Endodermal cell (in vitro differentiated cells): ENCODE measurements at places on chromosomes 2 and 18. TPM values are rescaled to one million over a fixed set of nuclear protein-coding genes. Genes with fewer than 3 reads are reported as not detected.

The RBKS gene
- total RNA-seq: 3.4 to 4.9 TPM (median 4.9 TPM) in 3 replicates

The CHRND gene
- total RNA-seq: not detected in 3 replicates

The AGXT gene
- total RNA-seq: 0.21 to 0.47 TPM in 2 of 3 replicates, not detected in the other

GRCh38 chr2:54838585-54839035, 115.1 kb downstream of the EML6 start:
- DNase-seq: peak; percentile 89

DNA sequence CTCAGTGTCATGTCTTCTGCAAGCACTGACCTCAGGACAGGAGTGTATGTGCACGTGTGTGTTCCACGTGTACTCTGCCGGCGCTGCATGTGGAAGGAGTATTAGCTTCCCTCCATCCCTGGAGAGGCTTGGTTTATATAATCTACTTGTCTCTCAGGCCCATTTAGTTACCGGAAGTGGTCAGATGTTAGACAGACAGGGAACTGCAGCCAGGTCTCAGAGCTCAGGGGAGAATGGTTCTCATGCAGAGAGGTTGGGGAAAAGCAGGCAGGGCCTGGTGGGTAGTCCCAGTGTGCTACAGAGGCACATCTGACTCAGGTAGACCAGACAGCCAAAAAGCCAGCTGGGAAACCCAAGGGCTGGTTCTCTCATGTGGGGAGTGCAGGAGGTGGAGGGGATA, 167.9 kb downstream of the CTIF start:
- no peak for DNase-seq

- DNase-seq: no peak
Measured at GRCh38 chr2:11234309-11234708, 79.0 kb downstream of the SLC66A3 start.

GRCh38 chr2:184113696-184114403, 484.5 kb upstream of the ZNF804A start:
- no peak for DNase-seq
